ENCODE measurements at places on chromosomes 5 and 9.

GRCh38 chr5:14036514-14036913 is 92.0 kb upstream of the DNAH5 start:
- peak; percentile 81 for DNase-seq

- DNase-seq: peak; percentile 52
Measured at GRCh38 chr5:116754556-116754955, 179.9 kb upstream of the SEMA6A start.

- DNase-seq: no peak
Measured at GRCh38 chr5:151862811-151863472, 61.7 kb downstream of the GLRA1 start.

DNA sequence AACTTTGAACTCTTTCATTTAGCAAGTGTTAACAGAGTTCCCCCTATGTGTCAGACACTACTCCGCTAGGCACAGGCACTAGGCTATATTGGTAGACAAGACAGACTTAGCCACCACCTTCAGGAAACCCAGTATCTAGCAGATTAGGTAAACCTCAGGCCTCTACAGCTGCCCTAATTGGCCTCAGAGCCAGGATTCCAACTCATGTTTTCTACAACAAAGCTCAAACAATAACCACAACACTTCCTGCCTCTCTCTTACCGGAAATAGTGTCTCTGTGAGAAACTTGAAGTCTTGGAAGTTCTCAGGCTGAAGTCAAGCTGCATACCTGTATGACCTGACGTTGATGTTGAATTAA is 116.6 kb upstream of the SLC44A1 start:
- DNase-seq: no peak

- DNase-seq: no peak
Measured at GRCh38 chr9:118529210-118529609, 825.0 kb downstream of the TLR4 start.

GRCh38 chr9:111627260-111627963 is 3.7 kb upstream of the DNAJC25 start:
- DNase-seq: no peak

DNA sequence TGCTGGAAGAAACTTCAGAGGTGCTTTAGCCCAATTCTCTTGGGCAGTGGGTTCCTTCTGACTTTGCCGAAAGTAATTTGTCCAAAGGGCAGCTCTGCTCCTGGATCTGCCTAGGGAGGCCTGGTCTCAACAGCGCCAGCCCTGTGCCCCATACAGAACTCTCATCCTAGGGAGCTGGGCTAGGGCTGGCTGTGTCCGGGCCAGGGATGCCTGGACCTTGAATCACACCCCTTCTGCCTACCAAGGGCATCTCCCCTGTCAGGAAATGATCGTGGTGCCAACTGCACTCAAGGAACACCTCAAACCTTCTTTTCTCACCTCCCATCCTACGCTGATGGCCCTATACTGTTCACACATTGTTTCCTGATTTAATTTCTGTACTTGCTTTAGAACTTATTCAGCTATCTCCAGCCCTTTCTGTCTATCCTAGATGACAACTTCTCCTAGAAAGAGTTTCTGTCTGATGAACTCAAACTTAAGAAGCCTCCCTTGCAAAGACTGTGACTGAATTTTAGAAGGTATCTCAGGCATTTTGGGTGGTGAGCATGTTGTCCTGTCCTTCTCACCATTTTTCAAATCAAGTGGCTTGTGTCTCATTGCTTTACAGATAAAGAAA is 37.4 kb upstream of the NFIB start:
- DNase-seq: no peak
